Activated CD4-positive, CD25-positive, alpha-beta regulatory T cell treated with anti-CD3 and anti-CD28 coated beads, Interleukin-2, amount 50 U/mL, for 24 hours (primary cell): ENCODE measurements at places on chromosomes 12 and 14.

DNA sequence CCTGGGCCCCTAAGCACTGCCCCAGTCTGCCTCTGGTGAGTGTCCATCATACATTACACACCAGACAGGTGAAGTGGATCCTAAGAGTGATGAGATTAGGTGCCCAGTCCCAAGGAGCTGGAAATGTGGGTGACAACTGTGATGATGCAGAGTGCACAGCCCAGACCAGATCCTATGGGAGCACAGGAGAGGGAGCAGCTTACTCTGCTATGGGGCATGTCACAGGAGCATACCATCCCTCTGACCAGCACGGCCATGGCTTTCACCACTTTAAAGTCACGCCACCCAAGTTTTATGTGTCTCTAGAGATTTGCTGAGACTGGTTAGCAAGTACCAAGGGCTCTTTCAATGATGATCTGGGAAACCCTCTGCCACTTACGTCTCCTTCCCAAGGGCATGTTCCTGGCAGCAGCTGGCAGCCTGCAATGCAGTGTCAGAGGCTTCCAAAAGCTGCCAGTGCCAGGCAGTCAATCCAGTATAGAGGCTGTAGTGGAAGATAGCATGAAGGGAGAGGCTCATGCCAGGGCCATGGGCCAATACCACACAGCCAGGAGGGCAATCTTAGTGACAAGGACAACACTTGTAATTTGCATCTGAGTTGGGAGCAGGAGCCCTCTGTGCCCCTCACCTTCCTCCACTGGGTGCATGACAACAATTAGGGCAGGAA is 40.2 kb downstream of the STAB2 start:
- no peak for ATAC-seq

- ATAC-seq, result no peak
These were observed 5.6 kb downstream of the ARMH4 start for GRCh38 chr14:58146399-58146798.

- ATAC-seq, result peak; percentile 9
These were observed 1.0 kb upstream of the CDK17 start for GRCh38 chr12:96401076-96401871.

DNA sequence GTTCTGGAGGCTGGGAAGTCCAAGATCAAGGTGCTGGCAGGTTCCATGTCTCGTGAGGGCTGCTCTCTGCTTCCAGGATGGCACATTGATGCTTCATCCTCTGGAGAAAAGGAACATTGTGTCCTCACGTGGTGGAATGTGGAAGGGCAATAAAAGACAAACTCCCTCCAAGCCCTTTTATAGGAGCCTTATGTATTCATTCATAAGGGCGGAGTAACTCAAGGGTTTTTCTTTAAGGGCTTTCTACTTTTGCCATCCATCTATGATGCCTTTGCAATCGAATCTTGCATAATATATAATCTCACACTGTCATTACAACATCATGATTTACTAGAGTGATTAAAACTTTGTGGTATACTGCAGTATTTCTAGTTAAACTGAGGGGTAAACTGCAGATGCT is 132.7 kb upstream of the DDHD1 start:
- ATAC-seq, result no peak

GRCh38 chr12:14280921-14281320 is 84.6 kb upstream of the ATF7IP start:
- ATAC-seq, result no peak

DNA sequence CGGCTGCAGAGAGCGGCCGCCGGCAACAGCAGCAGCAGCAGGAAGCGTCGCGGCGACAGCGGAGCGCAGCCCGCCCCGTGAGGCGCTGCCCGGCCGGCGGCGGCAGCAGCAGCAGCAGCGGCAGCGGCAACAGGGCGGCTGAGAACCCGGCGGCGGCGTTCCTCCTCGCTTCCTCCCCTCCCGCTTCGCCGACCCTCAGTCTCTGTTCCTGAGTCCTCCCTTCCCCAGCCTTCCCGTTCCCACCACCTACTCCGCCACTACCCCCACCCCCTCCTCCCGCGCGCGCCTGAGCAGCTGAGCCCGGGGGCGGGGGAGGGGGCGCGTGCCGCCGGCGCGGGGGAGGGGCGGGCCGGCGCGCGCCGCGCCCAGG is 310 bp downstream of the BICDL1 start:
- ATAC-seq, result peak; percentile 20

DNA sequence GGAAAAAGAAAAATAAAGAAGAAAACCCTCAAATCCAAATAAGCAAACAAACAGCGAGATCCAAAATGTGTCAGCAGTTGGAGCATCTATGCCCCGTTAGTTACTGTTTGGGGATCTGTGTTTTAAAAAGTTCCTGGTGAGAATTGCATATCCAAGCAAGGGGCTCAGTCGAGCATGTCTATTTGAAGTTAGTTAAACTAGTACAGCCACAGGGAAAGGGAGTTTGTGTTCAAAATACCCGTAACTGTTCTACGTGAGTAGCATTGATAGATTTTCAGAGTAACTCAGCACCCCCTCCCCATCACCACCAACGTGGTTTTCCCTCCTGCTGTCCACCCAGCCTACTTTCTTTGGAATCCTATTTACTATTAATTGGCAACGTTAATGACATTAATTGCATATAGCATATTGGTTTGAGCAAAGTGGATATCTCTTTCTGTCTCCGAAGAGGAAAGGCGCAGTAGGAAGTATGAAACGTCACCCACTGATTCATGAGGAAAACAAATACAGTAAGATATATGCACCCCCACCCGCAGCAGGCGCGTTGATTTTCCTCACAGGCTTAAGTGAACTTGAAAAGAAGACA is 1.5 kb downstream of the NPAS3 start:
- no peak for ATAC-seq

- no peak for ATAC-seq
These were observed 296.4 kb downstream of the FOXG1 start for GRCh38 chr14:29062976-29063375.

GRCh38 chr12:106919910-106920544 is 35.7 kb upstream of the TMEM263 start:
- ATAC-seq, result no peak

- ATAC-seq, result no peak
These were observed 15.6 kb downstream of the HIP1R start for GRCh38 chr12:122850695-122851350.

DNA sequence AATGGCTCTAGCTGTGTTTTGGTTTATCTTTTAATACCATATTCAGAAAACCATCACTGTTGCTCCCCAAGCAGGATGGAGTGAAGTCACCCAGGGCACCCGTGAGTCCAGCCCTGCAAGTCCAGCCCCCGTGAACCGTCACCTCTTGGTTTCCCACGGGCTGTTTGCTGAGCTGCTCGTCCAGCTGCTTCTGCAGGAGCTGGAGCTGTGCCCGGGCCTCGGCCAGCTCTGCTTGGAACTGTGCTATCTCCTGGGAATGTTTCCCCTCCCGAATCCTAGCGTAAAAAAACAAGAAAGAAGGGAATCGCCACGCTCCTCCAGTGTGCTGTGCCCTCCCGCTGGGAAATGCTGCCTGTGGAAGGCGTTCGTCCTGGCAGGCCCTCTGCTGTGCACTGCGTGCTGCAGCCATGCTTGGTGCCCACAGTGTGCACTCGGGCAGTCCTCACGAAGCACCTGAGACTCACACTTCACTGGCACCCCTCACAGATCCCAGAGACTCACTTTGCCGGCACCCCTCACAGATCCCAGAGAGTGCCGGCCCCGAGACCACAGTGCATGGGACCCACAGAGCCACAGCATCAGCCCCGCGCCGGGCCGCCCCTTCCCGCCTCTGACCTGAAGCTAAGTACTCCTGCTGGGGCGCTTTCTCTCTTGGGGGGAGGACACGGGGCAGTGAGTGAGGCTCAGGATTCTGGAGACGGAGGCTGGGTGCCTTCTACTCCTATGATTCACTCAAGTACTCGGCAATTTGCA is 15.4 kb upstream of the ANKLE2 start:
- ATAC-seq, result no peak

GRCh38 chr12:20778969-20779368 is 31.5 kb upstream of the SLCO1B3 start:
- no peak for ATAC-seq

- no peak for ATAC-seq
These were observed 43.1 kb upstream of the ATF7IP start for GRCh38 chr12:14322403-14322802.

DNA sequence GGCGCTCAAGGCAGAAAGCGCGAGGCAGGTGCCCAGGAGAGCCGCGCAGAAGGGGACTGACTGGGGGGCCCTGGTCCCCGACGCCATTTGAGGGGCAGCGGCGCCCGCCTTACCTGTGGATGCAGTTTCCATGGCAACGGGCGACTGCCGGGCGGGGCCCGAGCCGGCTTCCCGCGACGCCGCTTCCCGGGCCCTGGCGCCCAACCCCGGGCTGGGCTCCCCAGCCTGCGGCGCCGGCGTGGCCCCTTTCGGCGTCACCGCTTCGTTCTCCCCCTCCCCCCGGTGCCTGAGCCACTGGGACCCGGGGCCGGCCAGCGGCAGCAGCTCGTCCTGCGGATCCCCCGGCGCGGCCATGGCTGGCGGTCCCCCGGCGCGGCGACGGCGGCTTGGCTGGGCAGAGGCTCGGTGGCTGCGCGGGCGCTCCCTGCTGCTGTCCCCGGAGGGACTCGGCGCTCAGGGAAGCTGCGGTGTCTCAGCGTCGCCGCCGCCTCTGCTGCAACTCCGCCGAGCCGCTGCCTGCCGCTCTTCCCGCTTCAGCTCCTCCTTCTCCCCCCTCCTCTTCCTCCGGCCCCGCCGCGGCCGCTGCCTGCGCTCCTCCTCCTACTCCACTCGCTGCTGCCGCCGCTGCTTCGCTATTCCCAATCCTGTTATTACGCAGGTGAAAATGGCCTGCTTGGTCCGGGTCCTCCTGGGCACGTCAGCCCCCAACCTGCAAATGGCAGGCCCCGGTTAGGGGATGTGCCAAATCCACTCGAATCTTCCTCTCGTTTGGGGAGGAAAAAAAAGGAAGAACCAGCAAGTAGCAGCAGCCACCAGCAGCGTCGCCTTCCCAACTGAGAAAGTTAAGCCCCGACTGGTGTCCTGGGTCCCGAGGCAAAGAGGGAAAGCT is at the start of gene RTN1:
Gene RTN1, minus strand, starts transcription at position 500 of the 889 bp plus-strand sequence. Its CDS starts 146 bp downstream, at position 354.
- no peak for ATAC-seq

DNA sequence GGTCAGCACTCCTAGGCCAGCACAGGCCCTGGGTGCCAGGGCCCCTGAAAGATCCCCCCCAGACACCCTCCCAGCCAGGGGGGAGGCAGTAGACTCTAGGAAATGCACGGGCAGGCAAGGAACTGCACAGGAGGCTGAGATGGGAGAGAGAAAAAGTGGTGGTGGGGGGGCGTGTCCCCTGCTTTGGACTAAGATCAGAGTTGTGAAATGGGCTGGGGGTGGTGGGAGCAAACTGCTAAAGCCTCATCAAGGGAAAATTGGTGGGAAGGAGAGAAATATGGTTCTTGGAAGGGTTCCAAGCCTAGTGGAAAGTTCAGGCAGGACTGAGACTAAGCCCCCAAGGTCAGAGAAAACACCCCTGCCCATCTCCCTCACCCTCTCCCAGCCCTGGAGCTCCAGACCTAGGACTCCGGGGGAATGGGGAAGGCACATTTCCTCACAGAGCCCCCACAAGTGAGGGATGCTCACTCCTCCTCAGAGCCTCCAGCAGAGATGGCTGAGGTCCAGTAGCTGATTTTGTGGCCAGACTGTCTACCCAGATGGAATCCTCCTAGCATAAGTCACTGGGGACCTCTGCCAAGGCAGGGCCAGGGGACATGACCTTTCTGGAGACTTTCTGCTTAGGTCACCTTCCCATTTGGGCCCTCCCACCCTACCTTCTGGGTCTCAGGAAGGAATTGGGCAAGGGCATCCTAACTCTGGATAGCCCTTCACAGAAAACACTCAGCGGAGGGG is 29.8 kb downstream of the FIGNL2 start:
- no peak for ATAC-seq

DNA sequence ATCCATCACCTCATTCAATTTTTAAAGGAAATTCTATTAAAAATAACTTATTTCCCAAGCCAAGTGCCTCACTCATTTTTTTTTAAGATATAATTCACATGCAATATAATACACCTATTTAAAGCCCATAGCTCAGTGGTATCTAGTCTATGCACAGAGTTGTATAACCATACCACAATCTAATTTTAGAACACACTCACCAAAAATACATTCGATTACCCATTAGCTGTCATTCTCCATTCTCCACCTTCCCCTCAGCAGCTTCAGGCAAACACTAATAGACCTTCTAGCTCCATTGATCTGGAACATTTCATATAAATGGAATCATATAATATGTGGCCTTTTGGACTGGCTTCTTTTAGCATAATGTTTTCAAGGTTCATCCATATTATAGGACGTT is 49.5 kb downstream of the CLMN start:
- ATAC-seq, result no peak

DNA sequence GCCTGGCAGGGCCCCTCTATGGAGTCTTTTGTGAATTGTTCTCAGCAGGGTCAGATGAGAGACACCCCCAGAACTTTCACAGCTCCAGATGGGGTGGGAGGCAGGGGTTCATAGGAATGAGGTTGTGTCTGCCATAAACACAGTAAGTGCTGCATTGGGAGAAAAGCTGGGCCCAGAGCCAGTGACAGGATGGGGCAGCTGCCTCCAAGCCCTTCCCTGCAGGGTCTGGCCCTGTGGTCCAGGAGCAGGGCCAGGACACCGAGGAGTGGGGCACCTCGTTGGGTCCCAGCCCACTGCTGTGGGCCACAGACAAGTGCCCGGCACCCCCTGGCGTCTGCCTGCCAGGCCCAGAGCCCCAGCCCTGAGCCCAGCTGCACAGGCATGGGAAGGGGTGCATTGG is 13.3 kb downstream of the INF2 start:
- no peak for ATAC-seq

DNA sequence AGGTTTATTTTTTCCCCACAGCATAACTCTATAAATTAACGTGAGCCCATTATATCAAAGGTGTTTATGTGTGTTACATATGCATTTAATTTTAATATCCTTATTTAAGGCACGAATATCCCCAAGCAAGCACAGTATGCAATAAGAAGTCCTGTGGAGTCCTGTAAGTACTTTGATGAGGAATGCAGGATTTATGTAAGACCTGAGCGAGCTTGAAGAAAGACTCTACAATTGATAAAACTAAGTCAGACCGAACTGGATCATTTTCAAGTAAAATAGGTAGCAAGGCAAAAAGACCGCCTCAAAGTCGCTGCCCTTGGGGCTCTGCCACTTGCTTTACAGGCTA is 755 bp downstream of the SLC25A21 start:
- no peak for ATAC-seq

- no peak for ATAC-seq
These were observed 6.4 kb downstream of the BCL11B start for GRCh38 chr14:99265571-99265970.

DNA sequence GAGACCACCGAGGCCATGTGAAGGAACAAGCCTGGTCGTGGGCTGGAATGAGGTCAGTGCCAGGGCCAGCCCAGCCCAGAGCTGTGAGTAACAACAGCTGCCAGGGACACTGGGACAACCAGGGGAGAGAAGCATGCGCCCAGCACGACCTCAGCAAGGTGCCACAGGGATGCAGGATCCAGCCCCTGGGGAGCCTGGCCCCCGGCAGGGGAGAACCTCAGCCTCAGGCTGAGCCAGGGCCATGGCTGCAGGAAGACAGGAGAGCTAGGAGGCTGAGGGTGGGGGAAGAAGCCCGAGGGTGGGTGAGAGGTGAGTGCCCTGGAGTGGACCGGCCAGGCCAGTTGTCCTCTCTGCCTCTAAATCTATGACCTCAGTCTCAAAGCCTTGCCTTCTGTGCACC is 62.6 kb downstream of the BCL11B start:
- no peak for ATAC-seq

- ATAC-seq, result no peak
These were observed 364.9 kb downstream of the GALC start for GRCh38 chr14:87628129-87628528.
